Stimulated activated CD4-positive, alpha-beta T cell treated with anti-CD3 and anti-CD28 coated beads, Interleukin-1b, Interleukin-23, amount 100 ng/mL, for 1 hour (primary cell): ENCODE measurements at places on chromosomes 11 and 22.

- no peak for DNase-seq
Observed at GRCh38 chr22:37337204-37337943, 55.1 kb downstream of the CYTH4 start.

DNA sequence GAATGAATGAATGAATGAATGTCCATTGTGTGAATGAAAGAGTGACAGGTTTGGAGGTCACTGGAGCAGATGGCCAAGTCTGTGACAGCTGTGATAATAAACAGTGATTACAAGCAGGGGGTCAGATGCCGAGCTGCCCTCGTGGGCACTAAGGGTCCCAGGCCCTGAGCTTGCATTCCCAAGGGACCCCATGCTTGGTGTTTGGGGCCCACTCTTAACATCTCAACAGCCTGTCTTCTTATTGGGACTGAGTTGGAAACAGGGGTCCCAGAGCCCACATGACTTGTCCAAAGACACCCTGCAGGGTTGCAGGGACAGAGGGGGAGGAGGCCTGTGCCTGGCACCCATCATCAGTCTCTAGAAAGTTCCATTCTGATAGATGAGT, 12.0 kb upstream of the ANO1 start:
- no peak for DNase-seq

DNA sequence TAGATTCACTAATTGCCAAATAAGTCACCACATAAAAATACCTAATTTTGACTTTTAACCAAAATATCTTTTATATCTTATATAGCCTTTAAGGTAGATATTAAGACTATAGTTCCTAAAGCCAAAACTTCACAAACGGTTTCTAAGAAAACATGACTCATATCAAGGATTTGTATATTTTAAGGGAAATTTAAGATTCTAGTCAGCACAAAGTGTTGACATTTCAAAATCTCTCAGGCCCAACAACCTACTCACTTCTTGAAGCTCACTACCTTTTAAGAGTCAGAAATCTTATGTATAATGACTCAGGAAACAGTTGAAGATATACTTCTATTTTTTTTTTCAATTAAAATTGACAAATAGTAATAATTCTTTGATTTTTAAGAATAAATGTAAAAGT, 221.9 kb downstream of the SBF2 start:
- DNase-seq, result no peak

- DNase-seq, result no peak
Observed at GRCh38 chr11:117511931-117512539, 184.4 kb downstream of the CEP164 start.

DNA sequence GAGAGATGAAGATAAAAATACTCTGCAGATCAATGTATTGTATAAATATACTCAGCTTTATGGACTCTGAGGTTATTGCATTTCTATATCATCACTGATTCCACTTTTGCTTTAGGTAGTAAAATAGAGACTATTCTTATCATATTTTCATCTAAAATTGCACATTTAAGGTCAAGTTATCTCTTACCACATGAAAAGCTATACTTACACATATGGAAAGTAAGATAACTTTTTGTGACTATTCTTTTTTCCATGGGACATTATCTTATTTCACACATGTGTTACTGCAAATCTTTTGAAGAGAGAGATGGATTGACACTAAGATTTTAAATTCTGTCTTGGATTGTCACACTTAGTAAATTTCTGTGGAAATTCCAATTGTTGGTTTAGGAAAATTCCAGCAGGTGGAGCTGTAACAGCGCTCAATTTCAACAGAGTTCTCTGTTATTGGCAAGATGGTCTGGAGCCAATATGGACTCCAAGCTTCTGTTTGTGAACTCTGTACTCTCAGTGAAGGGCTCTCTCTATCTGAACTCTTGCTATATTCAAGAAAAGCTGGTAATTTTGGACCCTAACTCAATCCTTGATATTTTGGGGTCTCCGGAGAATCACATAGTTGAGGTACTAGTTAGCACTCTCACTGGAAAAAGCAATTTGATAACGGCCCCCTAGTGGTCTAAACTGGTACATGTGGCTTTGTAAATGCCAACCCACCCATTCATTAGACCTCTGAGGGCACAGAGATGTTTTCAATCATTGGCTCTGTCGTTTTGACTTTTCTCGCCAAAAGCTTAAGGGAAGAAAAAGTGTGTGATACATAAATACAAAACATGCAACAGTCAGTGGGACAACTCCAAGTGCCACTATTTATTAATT, 429.7 kb downstream of the ETS1 start:
- peak; percentile 11 for DNase-seq

GRCh38 chr22:47610764-47611163, 848.3 kb downstream of the TBC1D22A start:
- no peak for DNase-seq

DNA sequence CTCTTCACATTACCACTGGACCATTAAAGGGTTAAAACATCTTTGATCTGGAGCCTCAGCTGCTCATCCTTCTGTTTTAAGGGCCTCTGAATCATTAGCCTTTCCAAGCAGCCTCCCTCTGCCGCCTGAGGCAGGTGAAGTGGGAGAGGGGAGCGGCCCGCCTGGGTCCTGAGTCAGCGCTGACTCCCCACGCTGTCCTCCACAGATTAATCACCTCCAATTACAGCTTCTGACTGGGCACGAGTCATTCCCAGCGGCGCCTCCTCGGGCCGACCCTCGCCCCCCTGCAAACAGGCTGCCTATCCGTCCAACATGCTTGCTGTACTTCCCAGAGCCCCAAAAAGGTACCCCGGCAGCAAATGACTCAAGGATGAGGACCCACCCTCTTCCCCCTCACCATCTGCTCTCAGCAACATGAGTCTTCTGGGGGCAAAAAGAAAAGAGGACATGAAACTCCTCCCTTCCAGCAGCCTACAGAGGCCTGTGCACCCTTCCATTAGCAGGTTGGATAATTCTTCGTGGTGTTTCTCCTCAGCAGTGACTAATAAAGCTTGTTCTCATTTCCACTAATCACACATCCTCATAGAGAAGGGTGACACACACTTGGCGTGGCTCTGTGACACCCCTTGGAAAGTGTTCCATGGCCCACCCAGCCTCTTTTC, 44.3 kb upstream of the JAM3 start:
- DNase-seq, result no peak
